Renal pelvis (tissue), 12 donors: ENCODE measurements at places on chromosomes 7 and 10. TPM values are rescaled to one million over a fixed set of nuclear protein-coding genes. Genes with fewer than 3 reads are reported as not detected.

DNA sequence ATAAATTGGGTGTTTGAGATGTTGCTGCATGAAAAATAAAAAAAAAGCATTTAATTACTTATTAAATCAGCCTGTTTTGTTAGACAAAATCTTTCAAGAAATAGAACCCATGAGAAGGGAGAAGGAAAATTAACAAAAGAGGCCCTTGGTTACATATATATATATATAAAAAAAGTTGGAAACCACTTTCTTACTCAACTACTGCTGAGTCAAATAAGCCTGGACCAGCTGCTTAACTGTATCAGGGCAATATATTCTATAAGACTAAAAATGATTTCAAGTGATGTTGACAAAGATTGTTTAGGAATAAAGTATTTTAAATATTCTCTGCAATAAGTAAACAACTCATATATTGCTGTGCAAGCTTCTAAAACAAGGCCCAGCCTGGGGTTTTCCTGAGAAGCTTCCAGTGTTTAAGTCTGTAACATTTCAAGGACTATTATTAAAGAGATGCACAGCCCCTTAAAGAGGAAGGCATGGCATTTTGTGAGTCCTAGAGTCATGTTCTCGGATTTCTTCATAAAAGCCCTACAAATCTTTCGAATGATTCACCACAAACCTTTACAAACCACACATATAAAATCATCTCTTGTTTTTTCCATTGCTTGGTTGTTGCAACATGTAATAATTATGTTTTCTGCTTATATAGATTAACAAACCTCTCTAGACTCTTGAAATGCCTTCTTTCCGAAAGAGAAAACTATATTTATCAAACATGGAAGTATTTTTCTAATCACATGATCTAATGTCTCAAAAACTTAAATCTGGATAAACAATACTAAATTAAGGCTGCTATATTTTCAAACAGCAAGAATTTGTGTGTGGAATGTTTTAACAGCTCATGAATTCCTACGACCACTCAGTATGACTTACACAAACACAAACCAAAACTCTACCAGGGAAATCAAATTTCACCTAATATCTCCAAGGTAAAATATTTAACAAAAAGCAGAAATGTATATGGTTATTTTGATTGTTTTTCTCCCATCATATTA is 14.3 kb downstream of the JAZF1 start:
- no peak for DNase-seq

DNA sequence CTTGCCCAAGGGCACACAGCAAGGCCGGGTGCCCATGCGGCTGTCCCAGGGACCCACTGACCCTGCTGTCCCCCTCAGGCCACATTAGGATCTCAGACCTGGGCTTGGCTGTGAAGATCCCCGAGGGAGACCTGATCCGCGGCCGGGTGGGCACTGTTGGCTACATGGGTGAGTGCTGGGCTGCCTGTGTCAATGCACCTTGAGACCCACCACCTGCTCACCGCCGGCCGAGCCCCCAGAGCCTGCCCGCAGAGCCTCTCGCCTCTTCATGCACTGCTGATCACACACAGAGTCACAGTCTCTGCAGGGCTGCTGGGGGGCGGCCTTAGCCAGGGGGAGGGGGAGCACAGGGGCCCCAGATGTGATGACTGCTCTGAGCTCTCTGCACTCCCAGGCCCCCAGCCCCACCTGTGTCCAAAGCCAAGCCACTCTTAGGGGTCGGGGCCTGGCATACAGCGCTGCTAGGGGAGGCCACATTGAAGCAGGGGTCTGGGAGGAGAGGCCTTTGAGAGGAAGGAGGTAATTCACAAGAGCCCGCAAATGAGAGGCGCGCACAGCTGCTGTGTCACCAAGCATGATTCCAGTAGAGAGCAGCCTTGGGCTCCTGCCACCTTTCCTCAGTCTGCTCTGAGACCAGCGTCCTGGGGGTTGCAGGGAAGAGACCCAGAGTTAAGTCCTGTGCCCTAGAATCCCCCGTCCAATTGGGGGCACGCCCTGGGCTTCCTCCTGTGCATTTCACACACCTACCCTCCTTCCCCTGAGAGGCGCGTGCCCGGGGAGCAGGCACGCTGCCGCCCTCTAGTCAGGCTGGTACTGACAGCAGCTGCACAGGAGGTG is 100.4 kb downstream of the RGS10 start:
- peak; percentile 43 for DNase-seq

DNA sequence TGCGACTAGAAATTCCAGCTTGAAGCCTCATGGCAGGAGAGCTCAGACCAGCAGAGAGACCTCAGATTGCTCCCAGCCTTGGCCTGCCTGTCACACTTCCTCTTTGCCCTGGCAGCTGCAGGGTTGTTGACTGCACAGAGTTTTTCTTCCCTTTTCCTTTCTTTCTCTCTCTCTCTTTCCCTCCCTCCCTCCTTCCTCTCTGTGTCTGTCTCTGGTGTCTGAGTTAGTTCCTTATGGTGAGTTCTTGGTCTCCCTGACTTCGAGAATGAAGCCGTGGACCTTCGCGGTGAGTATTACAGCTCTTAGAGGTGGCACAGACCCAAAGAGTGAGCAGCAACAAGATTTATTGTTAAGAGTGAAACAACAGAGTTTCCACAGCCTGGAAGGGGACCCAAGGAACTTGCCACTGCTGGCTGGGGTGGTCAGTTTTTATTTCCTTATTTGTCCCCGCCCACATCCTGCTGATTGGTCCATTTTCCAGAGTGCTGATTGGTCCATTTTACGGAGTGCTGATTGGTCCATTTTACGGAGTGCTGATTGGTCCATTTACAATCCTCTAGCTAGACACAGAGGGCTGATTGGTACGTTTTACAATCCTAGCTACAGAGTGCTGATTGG is 266.3 kb downstream of the RPS24 start:
- no peak for DNase-seq

RTKN2 gene
- polyA plus RNA-seq = 10.1 TPM

DNA sequence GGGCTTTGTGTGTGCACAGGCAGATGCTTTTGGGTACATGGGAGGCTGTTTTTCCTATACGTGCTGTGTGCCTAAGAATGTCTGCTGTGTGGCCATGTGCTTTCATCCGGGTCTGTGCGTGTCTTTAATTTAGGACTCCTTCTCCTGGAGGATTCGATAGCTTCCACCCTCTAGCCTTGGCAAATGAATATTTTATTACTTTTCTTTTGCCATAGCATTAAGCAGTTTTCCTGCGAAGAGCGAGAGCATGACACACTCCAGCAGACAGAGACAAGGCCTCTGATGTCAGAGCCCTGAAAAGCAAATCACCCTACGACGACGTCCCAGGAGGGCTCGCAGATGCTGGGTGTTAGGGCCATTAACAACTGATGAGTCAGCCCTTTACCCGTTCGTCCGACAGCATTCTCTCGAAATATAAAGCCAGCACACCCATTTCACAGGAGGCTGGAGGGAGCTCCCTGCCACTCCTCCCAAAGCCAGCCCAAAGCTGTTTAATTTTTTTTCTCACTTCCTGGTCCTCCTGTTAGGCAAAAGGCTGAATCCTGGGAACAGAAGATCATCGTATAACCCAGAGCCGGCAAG is 311.3 kb upstream of the ZMIZ1 start:
- DNase-seq = no peak

GRCh38 chr10:5311617-5312016 is 53.1 kb upstream of the UCN3 start:
- no peak for DNase-seq

DNA sequence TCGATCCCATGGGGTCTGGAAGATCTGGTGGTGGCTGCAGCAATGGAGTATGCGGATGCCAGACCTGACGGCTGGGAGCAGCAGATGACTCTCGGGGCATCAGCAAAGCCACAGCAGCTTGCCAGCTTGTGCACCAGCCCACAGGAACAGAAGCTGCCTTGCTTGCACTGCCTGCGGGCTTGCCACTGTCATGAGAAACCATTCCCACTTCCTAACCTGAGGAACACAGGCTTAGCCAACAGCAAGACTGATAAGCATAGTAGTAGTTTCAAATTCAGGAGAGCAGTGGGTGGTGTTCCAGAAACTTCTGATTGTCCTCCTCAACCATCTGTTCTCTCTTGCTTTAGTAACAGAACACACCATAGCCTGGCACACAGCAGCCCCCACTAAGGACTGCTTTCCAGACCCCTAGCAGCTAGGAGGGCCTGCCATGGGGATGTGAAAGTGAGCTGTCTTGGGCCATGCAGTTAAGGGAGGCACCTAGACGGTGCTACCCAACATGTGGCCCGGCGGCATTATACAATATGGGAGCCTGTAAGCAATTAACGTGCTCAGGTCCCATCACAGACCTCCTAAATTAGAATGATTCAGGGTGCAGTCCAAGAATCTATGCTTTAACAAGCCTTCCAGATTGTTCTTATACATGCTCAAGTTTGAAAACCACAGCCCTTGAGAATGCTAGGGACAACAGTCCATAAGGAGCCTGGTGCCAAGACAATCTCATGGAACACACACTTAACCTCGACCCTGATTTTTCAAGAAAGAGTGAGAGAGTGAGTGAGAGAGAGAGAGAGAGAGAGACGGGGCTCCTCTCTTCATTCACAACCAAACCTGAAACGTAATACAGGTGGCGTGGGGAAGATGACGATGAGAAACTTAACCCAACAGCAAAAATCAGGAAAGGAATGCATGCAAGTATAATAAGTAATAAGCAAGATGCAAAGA is 7.1 kb downstream of the ANXA11 start:
- DNase-seq = no peak

DNA sequence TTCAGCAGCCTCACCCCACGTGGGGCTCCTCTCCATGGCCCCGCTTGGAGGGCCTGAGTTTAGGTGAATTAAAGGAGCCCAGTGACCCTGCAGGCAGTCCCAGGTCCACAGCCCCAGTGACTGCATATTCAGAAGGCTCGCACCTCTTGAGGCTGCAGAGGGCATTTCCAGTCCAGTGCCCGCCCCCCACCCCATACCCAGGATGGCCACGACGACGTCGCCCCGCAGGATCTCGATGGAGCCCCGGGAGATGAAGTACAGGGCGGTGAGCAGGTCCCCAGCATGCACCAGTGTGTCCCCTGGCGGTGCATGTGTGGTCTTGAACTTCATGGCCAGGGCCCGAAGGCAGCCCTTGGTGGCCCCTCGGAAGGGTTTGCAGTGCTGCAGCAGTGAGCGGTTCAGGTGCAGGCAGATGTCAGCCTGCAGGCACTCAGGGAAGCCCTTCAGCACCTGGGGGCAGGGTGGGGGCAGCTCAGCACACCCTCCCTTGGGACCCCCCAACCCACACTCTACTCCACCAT is 28.1 kb downstream of the KCNH2 start:
- DNase-seq = no peak
